ENCODE measurements at places on chromosomes 3 and 15. TPM values are rescaled to one million over a fixed set of nuclear protein-coding genes. Genes with fewer than 3 reads are reported as not detected.
A peak's percentile ranks its signal among the peaks of the same experiment; 100 is the strongest.

DNA sequence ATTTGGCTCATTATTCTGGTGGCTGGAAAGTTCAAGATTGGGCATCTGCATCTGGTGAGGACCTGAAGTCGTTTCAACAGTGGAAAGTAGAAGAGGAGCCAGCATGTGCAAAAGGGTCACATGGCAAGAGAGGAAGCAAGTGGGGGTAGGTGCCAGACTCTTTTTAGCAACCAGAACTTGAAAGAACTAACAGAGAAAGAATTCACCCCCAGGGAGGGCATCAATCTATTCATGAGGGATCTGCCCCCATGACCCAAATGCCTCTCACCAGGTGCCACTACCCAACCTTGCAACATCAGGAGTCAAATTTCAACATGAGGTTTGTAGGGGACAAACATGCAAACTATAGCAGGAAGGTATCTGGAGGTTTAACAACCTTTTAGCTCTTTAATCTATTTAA is 10.3 kb upstream of the RYK start:
- DNase-seq: no peak

GOLGA6B gene
- total RNA-seq: not detected

DNA sequence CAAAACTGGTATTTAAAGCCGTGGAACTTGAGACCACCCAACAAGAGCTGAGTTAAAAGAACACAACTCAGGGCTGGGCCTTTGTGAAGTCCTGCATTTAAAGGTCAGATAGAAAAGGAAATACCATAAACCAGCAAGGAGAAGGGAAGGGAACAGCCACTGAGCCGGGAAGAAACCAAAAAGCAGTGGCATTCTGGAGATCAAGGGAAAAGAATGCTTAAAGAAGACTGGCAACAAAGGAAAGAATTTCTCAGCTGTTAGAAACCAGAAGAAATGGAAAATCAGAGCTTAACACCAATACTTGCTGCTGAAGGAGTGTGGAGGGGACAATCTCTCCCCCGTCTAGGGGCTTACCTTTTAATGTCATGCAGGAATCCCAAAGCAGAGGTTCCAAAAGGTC is 247.4 kb upstream of the CHRNA7 start:
- no peak for DNase-seq

DNA sequence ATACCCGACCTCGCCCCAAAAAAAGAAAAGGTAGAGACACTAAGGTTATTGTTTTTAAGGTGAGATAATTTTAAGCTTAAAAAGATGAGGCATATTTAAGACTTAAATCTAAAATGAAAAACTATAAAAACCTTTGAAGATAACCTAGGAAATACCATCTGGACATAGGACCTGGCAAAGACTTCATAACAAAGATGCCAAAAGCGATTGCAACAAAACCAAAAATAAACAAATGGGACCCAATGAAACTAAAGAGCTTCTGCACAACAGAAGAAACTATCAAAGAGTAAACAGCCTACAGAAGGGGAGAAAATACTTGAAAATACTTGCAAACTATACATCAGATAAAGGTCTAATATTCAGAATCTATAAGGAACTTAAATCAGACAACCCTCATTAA is 80.9 kb downstream of the TMCC1 start:
- no peak for DNase-seq

- no peak for DNase-seq
Measured at GRCh38 chr3:153722157-153722556, 399.0 kb upstream of the ARHGEF26 start.

DNA sequence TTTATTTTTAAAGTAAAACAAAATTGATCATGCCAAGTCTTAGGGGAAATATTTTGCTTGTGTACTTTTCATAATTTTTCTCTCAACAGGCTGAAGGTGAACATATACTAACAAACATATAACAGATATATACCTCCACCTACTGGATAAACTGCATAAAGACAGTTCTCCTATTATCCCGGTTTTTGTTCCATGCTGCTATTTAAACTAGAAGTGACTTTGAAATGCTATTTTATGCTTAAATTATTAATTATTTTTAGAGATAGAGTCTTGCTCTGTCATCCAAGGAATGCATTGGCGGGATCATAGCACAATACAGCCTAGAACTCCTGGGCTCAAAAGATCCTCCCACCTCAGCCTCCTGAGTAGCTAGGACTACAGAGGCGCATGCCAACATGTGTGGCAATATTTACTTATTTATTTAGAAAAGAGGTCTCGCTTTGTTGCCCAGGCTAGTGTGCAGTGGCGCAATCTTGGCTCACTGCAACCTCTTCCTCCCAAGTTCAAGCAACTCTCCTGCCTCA is 49.8 kb downstream of the ST3GAL6 start:
- DNase-seq: peak; percentile 52

CDCP1 gene
- 0.13 TPM for total RNA-seq

DNA sequence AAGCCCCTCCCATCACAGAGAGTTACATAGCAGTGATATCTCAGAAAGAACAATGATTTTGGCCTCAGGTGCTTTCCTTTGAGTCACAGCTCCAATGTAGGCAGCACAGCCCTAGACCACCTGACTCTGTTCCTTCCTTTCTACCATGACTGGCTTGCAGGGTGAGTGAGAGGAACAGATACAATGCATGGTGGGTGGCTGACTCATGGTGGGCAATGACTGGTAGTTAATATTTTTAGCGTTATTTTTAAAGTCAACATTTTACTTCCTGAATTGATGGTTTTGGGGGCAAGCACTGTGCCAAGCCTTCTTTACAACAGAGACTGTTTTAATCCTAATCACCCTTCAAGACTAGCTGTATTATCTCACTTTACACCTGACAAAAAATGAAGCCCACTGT is 32.8 kb upstream of the ST3GAL6 start:
- no peak for DNase-seq

DNA sequence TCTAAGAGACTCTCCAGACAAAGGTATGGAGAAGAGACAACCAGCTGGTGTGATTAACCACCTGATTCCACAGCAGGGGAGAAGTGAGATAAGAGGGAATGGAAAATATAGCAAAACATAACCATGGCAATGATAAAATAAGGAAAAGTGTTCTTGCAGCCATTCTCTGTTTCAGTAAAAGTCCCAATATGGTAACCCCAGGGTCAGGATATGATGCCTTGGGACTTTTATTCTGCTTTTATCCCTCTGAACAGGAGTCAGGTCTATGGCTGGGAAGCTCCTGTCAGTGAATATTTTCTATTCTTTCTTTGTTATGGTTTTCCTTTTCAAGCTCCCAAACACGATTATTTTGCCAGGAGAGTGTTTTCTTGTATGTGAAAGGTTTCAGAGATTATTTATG is 94.2 kb downstream of the SLC9A9 start:
- no peak for DNase-seq

DNA sequence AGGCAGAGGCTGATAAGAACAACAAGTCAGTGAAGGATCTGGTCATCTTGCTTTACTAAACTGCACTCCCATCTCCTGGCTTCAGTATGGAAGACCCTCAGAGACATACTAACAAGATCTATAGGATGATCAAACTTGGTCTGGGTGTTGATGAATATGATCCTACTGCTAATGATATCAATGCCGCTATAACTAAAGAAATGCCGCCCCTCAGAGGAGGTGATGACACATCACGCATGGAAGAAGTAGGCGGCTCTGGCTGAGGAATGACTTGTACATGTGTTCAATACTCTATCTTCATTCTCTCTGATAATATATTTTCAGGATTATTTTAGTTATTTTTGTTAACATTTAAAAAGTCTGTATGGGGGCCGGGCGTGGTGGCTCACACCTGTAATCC is 17.5 kb upstream of the EIF2B5 start:
- peak; percentile 65 for DNase-seq

DNA sequence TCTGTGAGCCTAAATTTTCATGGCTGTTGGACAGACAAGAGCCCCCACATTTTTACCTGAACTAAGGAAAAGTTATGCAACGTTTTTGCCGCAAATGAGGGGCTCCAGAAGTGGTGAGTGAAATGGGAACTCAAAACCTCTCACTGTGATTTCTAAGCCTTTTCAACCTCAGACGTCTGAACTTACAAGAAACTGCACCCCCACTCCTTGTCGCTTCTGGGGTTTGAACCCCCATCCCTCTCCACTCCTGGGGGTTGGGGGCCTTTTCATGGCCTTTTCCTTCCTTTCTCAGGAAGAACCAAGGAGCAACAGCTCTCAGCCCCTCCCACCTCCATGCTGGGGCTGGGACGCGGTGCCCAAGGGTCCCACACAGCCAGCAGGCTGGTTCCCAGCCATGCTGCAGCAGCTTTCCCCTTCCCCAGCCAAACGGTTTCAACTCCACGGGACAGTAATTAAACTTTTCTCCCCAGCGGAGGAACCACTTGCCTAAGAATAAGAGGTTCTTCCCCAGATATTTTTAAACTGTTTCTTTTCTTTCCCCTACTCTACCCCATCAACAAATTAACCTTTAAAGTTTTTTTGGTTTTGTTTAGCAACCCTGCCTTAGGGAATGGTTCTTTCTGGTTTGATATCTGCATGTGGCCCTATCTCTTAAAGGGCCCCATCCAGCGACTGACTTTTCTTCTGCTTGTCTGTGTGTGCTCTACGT is 387.6 kb upstream of the CBLB start:
- no peak for DNase-seq

GRCh38 chr15:52733696-52734255 is 54.6 kb upstream of the ATOSA start:
- DNase-seq: no peak

DNA sequence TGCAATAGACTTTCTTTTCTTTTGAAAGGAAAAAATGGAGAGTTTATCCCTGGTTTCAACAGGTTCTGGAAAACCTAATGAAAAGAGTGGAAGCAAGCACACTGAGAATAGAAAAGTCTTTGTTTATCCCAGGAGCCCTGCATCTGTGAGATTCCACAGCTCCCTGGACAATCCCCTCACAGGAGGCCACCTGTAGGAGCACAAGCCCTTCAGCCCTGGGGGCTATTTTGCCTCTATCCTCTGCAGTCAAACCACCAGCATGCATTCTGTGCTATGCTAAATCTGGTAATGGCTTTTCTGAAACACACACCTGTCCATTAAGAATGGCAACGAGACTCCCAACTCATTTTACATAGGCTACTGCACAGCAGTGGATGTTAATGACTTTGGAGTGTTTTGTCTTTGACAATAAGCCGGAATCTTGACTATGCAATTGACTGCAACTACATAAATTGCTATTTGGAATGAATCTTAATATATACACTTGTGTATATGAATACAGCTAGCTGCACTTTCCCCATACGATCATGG is 369.4 kb downstream of the NR2F2 start:
- DNase-seq: no peak

UROC1 gene
- not detected for total RNA-seq
